ENCODE measurements at places on chromosomes 7 and 10.

- DNase-seq: no peak
Measured at GRCh38 chr7:43362652-43363034, 220.3 kb upstream of the STK17A start.

DNA sequence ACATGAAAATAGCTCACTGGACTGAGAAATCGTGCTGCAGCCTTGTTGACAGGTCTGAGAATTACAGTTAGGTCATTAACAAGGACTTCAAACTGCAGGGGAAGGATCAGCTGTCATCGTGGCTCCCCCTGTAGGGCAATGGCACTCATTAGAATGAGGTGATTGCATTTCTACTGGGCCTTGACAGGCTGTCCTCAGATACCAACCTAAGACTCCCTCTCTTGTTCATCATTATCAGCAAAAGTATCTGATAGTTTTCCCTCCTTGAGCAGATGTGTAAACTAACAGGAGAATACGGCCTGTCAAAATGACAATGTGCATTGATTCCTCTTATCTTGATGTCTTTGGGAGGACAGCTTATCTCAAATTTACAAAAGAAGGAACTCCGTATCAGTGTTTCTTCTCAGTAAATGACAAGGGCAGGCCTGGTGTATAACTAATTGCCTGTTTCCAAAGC lies 648.5 kb upstream of the LRRN3 start:
- DNase-seq: no peak

DNA sequence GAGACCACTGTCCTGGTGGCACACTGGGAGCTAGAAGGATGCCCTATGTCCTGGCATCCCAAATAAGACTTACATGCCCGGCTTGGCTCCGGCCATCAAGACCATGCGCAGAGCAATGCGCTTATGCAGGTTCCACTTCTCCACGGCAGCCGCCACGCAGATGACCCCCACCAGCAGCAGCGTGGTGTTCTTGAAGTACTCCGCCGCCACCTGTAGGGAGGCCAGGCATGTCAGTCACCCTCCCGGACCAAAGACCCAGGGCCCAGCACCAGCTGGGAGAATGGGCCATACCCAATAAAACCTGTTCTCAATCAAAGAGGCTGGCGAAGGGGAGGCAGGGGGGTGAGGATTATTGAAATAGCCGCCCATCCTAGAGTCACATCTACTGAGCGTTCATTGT lies 19.9 kb downstream of the SLC13A4 start:
- no peak for DNase-seq

DNA sequence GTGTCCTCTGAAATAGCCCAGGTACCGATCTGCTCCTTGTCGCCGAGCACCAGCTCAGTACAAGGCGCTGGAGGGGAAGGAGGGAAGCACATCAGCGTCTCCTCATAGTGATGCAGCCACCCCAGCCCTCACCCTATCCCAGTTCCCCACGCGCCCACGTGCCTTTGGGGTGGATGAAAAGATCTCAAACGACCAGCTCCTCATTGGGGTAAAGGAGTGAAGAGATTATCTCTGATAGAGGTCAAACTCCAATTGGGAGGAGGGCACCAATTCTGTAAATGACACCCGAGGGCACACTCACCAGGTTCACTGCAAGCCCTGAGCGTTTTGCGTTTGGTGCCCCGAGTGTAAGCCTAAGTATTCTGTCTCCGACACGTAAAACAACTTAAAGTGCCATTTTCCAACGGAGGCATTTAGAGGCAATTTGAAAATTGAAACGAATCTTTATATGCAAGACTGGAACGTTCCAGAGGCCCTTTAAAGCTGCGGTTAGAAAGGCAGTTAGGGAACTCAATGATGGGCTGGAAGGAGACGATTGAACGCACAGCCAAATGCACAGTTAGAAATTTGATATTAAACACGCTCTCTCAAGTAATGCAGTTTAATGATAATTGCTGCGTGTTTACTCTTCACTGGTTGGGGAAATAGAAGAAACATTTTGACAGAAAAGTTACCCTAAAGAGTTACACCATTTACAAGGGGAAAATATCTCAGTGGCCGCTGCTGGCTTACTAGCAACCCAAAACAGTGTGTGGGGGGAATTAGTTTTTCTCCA lies 8.9 kb upstream of the EMX2 start:
- no peak for DNase-seq

GRCh38 chr10:10644008-10644646 lies 373.5 kb upstream of the CELF2 start:
- no peak for DNase-seq

GRCh38 chr7:1800902-1801301 lies 130.8 kb downstream of the ELFN1 start:
- no peak for DNase-seq

DNA sequence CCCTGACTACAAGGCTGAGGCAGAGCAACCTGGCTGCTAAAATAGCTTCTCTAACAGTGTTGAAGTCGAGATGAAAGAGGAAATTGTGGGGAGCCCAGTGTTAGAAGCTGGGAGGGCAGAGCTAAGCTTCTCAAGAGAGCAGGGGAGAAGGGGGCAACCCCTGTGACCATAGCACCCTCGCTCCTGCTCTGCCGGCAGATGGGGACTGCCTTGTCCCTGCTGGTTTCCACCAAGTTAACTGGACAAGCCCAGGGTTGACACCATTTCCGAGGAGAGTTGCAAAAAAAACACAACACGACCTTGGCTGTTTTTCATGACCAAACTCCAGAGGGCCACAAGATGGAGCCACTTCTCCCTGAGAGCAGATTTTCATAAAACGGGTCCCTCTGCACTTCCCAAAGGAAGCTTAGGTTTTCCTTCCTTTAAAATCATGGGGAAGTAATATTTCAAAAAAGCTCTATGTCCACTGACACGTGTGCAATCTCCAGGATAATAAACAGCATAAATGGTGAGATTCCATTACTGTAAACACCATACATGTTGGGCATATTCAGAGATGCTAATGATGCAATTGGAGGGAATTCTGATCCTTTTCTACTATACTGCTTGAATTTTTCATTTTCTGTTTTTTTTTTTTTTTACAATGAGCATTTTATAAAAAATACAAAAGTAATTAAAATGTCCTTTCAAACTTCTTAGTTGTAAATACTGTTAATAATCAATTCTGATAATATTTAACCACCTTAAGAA lies 140.4 kb downstream of the PIP4K2A start:
- DNase-seq: no peak

GRCh38 chr7:150432915-150433892 lies 17.2 kb upstream of the GIMAP8 start:
- DNase-seq: no peak

GRCh38 chr7:127598318-127598717 lies 4.8 kb downstream of the FSCN3 start:
- DNase-seq: no peak

DNA sequence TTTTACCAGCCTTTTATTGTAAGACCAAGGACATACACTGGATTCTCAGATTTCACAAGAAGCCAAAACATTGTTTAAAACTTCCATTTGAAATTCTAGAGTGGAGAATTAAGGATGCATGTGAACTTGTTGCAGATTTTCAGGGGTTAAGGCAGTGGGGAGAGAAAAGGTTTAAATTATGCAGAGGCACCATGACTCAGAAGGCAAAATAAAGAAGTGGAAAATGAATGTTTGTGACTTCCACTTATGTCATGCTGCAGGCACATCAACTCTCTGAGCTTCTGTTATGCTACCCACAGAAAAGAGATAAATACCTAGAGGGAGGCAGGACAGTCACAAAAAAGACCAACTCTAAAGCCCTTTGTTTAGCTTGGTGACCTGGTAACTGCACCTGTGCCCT lies 84.4 kb upstream of the BET1 start:
- no peak for DNase-seq

- no peak for DNase-seq
Measured at GRCh38 chr10:117345143-117345542, 30.1 kb downstream of the PDZD8 start.

- DNase-seq: no peak
Measured at GRCh38 chr10:125096371-125096770, 64.0 kb downstream of the CTBP2 start.

GRCh38 chr7:17362439-17363105 lies 64.1 kb downstream of the AHR start:
- no peak for DNase-seq

- DNase-seq: no peak
Measured at GRCh38 chr10:89563861-89564478, 28.6 kb upstream of the SLC16A12 start.

GRCh38 chr10:65571011-65571570 lies 1354.7 kb upstream of the LRRTM3 start:
- no peak for DNase-seq

- no peak for DNase-seq
Measured at GRCh38 chr10:83862723-83863122, 276.6 kb upstream of the GHITM start.

GRCh38 chr10:132397036-132397541 lies at the start of gene PWWP2B:
TSS of gene PWWP2B (plus strand) at chr10:132397200. CDS start at chr10:132397227, 27 bp downstream.
- DNase-seq: peak; percentile 70

- no peak for DNase-seq
Measured at GRCh38 chr7:25550149-25550548, 321.9 kb upstream of the NPVF start.

DNA sequence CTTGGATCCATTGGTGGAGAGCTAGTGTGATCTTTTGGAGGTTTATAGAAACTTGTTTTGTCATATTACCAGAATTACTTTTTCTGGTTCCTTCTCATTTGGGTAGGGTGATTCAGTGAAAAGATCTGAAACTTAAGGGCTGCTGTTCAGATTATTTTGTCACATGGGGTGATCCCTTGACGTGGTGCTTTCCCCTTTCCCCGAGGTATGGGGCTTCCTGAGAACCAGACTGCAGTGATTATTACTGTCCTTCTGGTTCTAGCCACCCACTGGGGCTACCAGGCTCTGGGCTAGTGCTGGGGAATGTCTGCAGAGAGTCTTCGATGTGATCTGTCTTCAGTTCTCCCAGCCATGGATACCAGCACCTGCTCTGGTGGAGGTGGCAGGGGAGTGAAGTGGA lies 1030.0 kb downstream of the GRM8 start:
- DNase-seq: no peak

GRCh38 chr7:26398756-26399509 lies 107.3 kb downstream of the SNX10 start:
- peak; percentile 20 for DNase-seq

DNA sequence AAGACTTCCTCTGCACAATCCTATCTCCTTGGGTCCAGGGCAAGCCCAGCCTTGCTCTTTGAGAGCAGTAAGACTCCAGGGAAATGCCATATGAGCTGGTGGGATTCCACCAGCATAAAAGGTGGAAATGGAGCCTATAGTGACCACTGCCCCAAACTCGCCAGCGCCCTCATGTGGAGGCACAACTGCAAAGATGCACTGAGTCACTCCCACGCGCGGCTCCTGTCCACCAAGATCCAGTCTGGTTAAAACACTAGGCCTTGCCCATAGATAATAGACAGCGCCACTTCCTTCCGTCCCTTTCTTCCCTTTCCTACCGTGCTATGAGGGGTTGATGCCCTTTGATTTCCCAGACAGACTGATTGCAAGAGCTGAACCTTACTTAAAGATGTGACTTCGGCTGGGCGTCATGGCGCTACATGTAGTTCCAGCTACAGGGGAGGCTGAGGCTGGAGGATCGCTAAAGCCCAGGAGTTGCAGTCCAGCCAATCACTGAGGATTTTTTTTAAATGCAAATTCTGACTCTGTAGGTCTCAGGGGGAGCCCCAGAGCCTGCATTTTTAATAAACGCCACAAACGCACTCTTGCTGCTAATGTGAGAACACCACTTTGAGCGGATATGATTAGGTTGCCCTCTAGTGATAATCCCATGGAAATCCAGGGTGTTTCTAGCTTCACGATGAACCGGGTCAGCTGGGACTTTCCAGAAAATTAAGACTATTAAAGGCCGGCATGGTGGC lies 136.5 kb downstream of the EPC1 start:
- no peak for DNase-seq

DNA sequence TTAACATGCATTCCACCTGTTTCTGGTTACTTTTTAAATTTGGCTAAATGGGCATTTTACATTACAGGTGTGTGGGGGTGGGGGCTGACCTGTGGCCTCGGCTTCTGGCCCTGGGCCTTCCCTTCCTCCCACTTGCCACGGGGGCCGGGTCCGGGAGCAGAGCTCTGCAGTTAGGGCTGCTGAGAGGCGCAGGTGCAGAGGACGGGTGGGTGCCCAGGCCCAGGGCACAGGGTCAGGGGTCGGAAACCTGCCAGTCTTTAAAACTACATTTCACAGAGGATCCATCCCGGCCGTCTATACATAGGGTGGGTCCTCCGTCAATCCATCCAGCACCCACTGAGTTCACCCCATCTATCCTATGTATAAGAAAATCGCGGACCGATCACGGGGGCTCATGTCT lies 106.5 kb upstream of the INSIG1 start:
- DNase-seq: no peak

DNA sequence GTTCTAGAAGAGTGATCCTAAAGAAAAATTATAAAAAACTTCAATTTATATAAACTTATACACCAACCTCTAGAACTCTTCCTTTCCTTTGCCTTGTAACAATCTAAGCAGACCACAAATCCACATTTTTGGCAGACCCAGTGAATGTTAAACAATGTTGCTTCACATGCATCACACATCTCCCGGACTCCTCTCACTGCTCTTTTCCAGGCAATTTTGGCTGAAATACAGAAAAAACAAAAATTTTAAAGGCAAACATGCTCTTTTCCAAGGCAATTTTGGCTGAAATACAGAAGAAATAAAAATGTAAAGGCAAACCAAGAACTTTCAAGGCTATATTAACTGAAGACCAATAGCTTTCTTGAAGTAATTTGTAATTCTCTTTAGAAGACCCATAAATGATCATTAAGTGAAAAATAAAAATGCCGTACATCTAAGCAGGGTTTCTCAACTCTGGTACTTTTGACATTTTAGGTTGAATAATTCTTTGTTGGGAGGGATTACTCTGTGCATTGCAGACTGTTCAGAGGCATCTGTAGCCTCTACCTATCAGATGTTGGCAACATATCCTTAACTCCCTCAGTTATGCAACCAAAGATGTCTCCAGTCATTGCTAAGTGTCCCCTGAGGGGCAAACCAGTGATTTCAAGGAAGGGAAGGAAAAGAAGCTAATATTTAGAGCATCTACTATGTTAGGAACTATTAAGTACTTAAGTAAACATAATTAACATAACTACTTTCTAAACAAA lies 64.4 kb downstream of the NRBF2 start:
- no peak for DNase-seq

- no peak for DNase-seq
Measured at GRCh38 chr7:131964203-131964602, 407.8 kb upstream of the PODXL start.

GRCh38 chr10:69816521-69816920 lies 14.8 kb downstream of the COL13A1 start:
- DNase-seq: no peak

DNA sequence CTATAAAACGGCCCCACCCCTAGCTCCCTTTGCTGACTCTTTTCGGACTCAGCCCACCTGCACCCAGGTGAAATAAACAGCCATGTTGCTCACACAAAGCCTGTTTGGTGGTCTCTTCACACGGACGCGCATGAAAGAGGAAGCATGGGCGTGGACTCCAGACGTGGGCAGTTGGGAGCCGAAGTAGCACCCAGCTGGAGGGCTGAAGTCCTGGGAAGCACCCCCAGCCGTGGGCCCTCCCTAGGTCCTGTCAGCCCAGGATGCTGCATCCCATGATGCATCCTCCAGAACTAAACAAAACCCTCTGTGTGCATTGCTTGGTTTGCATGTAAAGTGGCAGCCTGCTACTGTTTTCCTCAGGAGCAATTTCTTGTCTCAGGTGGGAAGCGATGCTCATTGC lies 62.1 kb upstream of the CFAP46 start:
- DNase-seq: no peak
